ENCODE measurements at places on chromosomes 1 and 21.

DNA sequence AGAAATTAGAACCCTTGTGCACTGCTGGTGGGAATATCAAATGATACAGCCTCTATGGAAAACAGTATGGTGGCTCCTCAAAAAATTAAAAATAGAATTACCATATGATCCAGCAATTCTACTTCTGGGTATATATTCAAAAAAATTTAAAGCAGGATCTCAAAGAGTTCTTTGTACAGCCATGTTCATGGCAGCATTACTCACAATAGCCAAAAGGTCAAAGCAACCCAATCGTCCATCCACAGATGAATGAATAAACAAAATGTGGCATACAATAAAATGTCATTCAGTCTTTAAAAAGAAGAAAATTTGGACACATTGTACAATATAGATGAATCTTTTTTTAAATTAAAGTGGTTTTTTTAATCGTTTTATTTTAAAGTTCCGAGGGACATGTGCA lies 36.3 kb upstream of the ERG start:
- DNase-seq, result no peak

GRCh38 chr1:187987236-187987776 lies 1158.6 kb downstream of the PLA2G4A start:
- no peak for DNase-seq

DNA sequence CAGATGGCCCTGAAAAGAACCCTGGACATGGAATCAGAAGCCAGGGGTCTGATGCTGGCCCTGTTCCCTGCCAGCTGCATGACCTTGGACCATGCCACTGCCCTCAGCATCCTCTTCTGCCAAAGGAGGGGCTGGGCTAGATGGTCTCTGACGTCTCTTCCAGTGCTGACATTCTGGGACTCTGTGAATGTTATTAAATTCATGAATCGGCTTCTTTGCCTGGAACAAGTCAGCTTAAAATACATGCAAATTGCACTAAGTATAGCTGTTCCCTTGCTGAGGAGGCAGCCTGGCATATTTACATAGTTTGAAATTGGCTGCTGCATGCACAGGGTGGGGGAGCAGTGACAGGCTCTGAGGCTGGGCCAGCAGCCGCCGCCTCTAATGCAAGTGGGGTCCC lies 23.8 kb downstream of the KCNA2 start:
- DNase-seq, result no peak

DNA sequence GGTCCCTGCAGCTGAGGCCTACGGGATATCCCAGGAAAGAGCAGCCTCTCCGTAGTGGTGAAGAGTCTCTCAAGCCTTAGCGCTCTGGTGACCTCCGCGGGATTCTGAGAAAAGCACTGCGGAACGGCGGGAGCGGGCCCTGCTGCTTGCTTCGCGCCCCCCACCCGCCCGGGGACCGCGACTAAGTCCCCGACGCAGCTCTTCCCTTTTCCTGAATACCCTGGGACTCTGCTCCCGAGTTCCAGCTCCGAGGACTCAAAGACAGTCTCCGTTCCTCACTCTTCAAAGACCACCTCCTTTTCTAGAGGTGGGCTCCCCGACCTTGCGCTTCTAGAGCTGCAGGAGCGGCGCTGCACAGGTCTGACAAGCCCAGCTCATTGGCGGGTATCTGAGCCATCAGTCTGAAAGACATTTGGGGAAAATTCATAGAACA lies 3.6 kb upstream of the PRRX1 start:
- DNase-seq, result no peak

GRCh38 chr1:212838145-212838544 lies 9.3 kb downstream of the SPATA45 start:
- no peak for DNase-seq

- DNase-seq, result no peak
Measured at GRCh38 chr1:192066202-192066601, 92.1 kb upstream of the RGS18 start.

GRCh38 chr21:42474043-42474831 lies 21.8 kb downstream of the RSPH1 start:
- DNase-seq, result no peak

DNA sequence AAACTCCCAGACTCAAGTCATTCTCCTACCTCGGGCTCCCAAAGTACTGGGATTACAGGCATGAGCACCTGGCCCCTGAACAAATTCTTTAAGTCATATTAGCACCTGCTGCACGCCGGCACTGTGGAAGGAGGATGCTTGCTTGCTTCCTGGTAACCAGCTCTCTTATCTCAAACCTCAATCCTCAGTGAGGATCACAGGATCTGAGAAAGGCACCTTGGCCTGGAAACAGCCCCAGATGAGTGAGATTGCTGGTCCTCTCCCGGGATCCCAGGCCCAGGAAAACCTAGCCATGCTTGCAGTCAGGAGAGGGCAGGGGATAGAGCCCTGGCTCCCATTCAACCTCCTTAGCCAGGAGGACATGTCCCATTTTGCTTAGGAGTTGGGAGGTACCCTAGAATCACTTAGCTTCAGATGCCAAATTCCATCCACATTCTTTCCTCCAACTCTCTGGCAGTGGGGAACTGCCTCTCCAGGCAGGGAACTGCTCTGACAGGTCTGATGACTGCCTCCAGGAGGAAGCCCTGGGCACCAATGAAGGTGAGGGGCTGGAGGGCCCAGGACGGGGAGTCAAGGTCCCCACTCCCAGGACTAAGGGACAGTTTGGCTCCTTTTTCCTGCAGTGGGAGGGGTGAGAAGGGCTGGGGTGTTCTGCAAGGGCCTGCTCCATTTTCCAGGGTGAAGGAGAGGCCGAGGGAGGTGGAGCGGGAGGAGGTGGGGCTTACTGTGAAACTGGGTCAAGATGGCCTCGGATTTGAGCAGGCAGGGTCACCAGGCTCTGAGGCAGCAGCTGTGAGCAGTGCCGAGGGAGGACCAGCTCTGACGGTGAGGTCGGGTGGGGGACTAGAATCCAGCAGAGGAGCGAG lies 9.5 kb downstream of the GPR37L1 start:
- DNase-seq, result no peak

DNA sequence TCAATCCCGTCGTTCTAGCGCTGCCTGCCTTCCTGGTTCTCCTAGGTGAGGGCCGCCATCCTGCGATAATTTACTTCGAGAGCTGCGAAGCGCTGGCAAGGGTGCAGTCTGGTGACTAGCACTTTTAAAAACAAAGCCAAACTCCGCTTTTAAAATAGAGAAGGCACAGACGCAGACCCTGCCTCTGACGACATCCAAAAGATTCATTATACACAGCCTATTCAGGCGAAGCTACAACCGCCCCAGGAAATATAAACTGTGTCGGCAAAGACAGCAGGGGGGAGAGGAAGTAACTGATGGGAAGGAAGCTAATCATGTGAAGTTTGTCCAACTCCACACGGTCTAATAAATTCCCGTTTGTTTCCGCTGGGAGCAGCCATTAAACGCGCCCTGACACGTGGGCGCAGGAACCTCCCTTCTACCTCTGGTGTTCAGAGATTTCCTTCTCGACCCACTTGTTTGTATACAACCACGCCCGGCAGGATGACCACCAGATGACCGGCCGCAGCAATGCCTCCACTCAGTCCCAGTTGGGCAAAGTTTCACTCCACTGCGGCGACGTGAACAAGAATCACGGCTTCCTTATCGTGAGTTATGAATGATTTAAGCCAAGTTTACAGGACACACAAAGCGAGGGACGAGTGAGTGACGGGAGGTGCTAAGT lies 1.3 kb downstream of the GNG12 start:
- DNase-seq, result no peak

DNA sequence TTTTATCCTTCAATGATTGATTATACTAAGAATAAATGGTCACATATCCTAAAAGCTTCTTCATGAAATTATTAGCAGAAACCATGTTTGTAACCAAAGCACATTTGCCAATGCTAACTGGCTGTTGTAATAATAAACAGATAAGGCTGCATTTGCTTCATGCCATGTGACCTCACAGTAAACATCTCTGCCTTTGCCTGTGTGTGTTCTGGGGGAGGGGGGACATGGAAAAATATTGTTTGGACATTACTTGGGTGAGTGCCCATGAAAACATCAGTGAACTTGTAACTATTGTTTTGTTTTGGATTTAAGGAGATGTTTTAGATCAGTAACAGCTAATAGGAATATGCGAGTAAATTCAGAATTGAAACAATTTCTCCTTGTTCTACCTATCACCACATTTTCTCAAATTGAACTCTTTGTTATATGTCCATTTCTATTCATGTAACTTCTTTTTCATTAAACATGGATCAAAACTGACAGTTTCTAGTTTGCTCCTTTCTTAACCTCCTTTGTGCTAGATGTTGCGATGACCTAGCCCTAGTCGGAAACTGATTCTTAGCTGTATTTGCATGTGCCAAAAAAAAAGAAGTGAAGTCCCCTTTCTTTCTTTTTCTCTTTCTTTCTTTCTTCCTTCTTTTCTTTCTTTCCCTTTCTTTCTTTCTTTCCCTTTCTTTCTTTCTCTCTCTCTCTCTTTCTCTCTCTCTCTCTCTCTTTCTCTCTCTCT lies 45.1 kb downstream of the MAP3K7CL start:
- no peak for DNase-seq

- no peak for DNase-seq
Measured at GRCh38 chr1:20105856-20106255, 13.5 kb downstream of the PLA2G2D start.

GRCh38 chr1:233281711-233282581 lies 13.6 kb downstream of the PCNX2 start:
- DNase-seq, result no peak

DNA sequence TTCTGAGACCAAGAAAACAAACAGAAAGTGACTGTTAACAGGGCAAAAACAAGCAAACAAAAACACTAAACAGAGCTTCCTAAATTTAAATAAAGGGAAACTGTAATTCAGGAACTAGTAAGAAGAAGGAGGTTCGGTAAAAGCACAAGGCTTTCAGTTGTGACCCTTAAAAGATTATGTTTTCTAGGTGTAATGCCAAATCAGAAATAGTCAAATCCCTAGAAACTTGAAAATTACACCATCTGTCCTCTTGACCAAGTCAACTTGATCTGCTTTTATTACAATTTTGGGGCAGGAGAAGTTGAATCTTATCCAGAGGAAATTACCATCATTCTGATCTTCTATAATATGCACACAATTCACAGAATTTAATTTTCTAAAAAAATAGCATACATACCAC lies 754.0 kb upstream of the ADGRL4 start:
- DNase-seq, result no peak

GRCh38 chr1:166838766-166839599 lies at the start of gene POGK:
Gene POGK, plus strand, starts transcription at chr1:166839475. Its CDS starts 1,482 bp downstream, at chr1:166840957.
- peak; percentile 62 for DNase-seq

GRCh38 chr1:84365225-84366221 lies 32.8 kb upstream of the DNASE2B start:
- DNase-seq, result no peak

DNA sequence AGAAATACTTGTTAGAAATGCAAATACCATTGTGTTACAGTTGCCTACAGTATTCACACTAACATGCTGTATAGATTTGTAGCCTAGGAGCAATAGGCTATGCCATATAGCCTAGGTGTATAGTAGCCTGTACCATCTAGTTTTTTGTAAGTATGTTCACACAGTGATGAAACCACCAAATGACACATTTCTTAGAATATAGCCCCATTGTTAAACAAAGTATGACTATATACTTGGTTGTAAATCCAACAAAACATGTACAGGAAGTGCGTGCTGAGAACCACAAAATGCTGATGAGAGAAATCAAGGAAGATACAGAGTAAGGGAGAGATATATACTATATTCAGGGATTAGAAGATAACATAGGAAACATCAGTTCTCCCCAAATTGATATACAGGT lies 92.2 kb downstream of the POU2F1 start:
- DNase-seq, result no peak

- DNase-seq, result no peak
Measured at GRCh38 chr21:15333951-15334350, 269.2 kb upstream of the NRIP1 start.

GRCh38 chr1:35452106-35452774 lies 105.0 kb downstream of the KIAA0319L start:
- DNase-seq, result no peak

- no peak for DNase-seq
Measured at GRCh38 chr1:50368179-50369007, 54.9 kb downstream of the DMRTA2 start.

GRCh38 chr1:154958036-154958435 lies 2.1 kb upstream of the PBXIP1 start:
- no peak for DNase-seq

All from activated CD4-positive, CD25-positive, alpha-beta regulatory T cell (primary cell).